Activated CD8-positive, alpha-beta memory T cell treated with anti-CD3 and anti-CD28 coated beads, Interleukin-2, amount 10 ng/mL, durations not matched to agents 7 days and 5 days (primary cell): ENCODE measurements at places on chromosomes 12 and 14.
A peak's percentile ranks its signal among the peaks of the same experiment; 100 is the strongest.

DNA sequence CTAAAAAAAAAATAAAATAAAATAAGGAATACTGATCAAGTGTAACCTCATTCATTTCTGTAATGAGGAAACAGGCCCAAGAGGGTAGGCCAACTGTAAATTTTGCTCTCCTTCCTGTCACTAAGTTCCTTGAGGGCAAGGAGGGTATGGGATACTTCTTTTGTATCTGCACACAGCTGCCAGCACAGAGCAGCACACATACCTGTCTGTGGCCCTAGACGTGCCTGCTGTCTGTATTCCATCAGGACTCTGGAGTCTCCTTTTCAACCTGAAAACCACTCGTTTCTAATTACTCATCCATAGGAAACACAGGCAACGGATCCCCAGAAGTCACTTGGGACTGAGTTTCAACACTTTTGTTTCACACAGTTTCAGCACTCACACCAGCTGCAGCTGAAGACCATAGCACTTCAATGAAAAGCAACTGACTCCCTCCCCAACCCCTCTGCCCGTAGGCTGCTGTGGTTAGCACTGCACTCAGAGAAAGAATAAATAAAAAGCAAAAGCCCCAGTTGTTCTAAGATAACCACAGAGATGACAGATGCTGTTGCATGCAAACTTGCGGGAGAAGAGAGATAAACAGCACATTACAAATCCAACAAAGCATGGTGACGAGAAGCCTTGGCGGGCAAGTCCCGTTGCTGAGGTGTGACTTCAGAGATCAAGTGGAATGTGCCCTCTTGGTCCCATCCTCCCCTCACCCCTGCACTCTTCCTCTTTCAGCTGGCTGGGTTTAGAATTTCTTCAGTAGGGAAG lies 24.9 kb downstream of the CRACR2A start:
- peak; percentile 84 for DNase-seq

GRCh38 chr14:98109326-98109725 lies 1162.7 kb downstream of the BCL11B start:
- DNase-seq, result no peak

- DNase-seq, result no peak
Measured at GRCh38 chr12:90953956-90954421, 987 bp downstream of the CCER1 start.

DNA sequence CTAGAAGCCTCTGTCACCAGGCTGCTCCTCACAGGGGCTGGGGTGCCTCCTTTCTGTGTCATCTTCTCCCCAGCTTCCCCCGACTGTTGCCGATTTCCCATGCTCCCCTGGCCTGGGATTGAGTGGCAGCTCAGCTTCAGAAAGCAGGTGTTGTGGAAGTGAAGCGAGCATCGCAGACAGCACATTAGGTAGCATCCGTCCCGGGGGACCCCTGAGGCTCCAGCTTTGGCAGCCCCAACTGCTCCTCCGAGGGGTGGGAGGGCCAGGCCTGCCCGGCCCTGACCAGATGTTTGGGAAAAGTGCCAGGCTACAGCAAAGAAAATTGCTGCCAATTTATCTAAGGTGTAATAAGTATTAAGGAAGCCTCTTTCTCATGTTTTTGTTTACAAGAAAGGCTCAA lies 1045.6 kb downstream of the BCL11B start:
- DNase-seq, result no peak
